CD4-positive, alpha-beta T cell treated with Interleukin-4 for 4 hours (primary cell): ENCODE measurements at places on chromosomes 16 and 17.

DNA sequence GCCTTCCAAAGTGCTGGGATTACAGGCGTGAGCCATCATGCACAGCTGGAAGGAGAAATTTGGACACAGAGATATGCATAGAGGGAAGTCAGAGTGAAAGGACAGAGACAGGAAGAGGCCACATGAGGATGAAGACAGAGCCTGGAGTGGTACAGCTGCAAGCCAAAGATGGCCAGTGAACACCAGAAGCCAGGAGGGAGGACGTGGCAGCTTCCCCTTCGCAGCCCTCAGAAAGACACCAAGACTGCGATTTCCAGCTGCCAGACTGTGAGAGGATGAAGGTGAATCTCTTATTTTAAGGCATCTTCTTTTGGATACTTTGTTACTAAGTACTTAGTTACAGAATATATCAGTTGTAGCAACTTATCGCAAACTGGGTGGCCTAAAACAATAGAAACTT, 60.5 kb upstream of the PLCG2 start:
- DNase-seq = peak; percentile 11

DNA sequence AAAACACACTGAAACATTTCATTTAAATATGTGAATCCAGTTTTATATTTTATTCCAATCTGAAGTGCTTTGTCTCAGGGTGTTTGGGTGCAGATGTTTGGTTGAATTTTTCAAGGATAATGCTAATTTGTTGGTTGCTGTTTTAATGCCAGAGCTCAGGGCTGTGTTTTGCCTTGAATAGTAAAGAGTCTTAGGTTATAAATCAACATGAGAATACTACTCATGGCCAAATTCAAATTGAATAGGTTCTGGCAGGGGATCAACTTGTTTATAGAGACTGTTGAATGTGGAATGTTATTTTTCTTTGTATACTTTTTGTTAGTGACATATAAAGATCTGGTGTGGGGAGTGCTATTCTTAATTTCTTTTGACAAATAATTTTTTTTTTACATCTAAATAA, 18.8 kb downstream of the TOM1L1 start:
- DNase-seq = no peak

DNA sequence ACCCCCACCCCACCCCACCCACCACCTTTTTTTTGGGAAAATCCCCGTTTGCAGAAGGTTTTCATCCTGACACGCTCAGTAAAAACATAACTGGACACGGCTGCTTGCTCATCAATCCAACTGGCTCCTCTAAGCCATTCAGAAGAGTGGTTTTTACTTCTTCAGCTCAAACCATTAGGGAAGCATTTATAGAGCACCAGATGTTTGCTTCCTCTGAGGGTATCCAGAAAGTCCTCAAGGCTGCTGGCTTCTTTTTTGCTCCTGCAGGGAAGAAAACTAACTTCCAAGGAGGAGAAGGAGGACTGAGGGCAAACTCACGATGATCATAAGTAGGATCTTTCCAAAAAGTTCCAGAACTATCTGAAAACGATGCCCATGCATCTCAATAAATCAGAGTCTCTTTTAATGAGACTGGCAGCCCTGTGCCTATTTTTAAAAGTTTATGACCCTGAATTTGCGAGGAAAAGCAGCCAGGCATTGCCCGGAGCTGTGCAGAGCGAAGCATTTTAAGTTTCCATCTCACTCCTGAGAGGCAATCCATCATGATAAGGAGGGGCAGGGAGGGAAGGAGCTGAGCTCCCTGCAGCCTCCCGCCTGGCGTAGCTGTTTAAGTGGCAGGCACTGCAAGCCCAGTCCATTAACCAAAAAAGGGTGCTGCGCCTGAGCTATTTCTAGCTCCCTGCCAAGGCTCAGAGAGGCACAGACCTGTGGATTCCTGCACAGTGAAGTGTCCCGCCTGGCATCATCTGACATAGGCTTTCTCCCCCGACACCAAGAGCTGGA, 146.3 kb upstream of the FOXF1 start:
- no peak for DNase-seq

DNA sequence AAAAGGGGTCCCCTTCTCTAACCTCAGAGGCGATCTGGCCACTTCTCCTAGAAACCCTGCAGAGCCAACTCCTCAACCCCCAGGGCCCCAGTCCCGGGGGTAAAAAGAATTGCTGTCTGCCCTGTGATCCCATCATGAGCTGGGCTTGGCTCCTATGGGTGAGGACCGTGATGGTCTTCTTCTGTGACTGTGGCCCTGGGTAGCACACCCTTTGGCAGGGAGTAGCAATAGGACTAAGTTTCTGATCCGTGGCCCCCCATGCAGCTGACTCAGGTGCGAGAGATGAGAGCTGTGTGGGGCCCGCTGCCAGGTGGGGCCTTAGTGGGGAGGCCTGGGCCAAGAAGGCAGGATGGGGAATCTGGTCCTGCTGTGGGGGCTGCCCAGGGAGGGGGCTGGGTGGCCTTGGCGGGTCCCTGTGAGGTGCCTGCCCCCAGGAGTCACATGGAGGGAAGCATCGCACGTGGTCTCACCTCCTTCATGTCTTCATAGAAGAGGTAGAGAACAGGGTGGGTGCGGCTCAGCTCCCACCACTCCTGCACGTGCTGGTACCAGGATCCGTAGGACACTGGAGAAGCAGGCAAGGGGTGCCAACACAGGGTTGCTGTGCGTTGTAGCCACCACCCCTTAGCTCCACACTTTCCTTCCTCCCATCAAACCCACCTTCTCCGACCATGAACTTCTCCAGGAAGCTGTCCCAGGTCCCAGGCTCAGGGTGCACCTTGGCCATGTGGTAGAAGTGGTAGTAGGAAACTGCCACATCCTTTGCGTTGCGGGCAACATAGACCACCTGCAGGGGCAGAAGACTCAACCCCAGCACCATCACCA, 3.3 kb downstream of the SULT1A1 start:
- DNase-seq = no peak

GRCh38 chr16:87306516-87306915, 10.7 kb downstream of the C16orf95 start:
- no peak for DNase-seq

GRCh38 chr17:59893676-59894100, 767 bp downstream of the RPS6KB1 start:
- DNase-seq = no peak

DNA sequence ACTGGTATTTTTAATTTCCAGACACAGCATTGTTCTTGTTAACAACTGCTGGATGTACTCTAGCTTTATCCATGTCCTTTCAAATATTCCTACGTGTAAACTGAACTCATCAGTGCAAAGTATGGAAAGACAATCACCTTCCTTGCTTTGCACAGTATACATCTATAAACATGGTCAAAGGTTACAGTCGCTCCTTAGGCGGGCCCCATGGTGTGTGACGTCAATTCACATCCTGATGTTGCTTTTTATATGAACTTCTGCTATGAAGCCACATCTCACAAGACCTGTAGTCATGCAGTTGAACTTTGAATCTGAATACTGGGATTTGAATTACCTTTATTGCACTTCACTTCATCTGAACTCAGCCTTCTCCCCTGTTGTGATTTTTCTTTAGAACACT, 447.6 kb upstream of the PSMD7 start:
- no peak for DNase-seq

DNA sequence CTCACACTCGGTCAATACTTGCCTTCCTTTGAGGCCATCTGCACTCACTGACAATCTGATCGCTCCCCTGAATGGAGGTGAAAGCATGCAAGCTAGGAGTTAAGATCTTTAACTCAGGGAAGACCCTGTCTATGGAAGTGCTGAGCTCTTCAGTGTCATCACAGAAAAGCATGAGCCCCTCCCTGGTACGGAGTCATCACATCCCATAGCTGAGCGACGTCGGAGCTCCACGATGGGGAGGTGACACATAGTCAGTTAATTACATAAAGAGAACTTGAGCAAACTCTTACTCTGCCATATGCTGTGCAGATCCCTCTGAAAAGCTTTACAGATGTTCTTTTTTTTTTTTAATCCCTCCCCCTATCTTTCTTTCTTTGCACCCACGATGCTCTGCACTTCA, 463.2 kb downstream of the WWOX start:
- no peak for DNase-seq

DNA sequence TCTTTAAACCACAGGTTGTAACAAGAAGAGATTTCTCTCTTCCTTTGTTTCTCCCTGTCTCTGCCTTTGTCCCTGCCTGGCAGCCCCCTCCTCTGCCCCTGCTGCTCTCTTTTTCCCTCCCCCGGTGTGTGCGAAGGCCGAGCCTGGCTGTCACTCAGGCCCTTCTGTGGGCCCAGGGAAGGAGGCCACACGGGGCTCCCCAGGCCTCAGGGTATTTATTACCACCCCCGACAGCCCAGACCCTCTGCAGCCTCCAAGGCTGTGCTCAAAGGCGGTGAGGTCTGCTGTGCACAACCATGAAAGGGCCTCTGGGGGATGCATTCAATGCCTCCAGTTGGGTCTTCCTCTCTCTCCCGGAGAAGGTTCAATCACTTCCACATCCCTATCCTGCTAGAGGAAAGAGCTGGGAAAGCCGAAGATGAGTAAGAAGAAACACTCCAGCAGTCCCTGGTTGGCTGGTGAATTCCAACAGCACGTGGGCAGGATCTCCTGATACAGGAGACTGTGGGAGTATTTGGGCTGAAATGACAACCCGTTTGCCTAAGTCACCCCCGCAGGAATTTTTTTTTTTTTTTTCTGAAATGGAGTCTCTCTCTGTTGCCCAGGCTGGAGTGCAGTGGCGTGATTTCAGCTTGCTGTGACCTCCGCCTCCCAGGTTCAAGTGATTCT, 34.2 kb downstream of the ZNF423 start:
- no peak for DNase-seq

- DNase-seq = no peak
These were observed 76.0 kb upstream of the RBBP6 start for GRCh38 chr16:24463196-24463945.

DNA sequence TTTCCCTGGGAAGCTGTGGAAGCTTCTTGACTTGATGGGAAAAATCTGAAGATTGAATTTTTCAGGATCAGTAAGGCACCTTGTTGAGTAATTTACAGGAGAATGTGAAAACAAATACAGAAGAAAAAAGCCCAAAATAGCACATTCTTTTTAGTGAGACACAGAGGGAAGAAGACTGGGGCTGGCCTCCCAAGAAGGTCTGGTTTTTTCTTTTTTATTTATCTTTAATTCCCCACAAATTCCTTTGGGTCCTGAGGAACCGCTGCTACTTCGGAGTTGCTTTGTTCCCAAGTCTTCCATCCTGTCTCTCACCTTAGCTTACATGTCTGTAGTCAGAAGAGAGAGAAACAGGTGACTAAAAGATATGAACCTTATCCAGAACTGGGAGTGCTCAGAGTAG, 166.6 kb upstream of the NOG start:
- DNase-seq = no peak

DNA sequence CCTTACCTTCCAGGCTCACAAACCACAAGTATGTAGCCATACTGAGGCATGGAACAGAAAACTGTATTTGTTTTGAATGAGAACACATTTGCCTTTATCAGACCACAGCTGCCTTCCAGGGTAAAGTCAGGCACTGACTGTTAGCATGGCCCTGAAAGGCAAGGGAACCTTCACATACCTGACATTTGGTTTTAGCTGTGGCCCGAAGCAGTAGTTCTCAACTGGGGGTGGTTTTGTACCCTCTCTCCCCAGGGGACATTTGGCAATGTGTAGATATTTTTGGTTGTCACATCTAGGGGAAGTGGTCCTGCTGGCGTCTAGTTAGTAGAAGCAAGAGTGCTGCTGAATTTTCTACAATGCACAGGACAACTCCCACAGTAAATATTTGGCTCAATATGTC, 9.2 kb downstream of the HERPUD1 start:
- no peak for DNase-seq

- no peak for DNase-seq
These were observed 11.9 kb downstream of the GSE1 start for GRCh38 chr16:85625053-85625452.

DNA sequence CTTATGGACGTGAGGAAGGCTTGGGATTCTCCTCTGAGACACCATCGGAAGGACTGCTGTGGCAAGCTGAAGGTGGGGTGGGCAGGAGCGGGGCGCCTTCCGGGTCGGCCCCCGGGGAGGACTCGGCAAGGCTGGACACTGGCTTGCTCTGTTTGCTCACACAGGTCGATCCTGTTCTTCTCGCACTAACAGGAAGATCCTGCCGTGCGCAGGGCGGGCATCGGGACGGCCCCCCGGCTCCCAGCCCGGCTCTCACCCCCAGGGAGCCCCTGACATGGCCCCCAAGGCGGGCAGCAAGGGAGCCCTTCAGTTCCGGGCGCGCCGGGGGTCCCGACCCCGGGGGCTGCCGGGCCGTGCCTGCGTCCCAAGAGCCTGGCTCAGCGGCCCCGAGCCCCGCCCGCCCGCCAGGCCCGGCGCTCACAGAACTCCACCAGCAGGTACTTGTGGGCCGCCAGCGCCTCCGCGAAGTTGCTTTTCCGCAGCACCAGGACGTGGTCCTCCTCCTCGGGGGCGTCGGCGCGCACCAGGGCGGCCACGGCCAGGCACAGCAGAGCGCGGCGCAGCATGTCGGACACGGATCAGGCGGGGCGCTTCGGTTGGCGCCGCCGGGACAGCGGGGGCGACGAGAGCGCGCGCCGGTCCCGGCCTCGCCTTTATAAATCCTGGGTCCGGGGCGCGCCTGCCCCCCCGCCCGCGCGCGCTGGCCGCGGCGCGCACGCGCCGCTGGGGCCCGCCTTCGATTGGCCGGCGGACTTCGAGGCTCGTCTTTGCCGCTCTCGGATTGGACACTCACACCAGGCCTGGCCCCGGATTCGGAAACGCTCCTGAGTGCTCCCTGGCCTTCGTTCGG, at the start of gene P4HB:
Gene P4HB (minus strand): TSS at position 630 of the 850 bp plus-strand sequence. CDS start 64 bp downstream, at position 566.
- no peak for DNase-seq

DNA sequence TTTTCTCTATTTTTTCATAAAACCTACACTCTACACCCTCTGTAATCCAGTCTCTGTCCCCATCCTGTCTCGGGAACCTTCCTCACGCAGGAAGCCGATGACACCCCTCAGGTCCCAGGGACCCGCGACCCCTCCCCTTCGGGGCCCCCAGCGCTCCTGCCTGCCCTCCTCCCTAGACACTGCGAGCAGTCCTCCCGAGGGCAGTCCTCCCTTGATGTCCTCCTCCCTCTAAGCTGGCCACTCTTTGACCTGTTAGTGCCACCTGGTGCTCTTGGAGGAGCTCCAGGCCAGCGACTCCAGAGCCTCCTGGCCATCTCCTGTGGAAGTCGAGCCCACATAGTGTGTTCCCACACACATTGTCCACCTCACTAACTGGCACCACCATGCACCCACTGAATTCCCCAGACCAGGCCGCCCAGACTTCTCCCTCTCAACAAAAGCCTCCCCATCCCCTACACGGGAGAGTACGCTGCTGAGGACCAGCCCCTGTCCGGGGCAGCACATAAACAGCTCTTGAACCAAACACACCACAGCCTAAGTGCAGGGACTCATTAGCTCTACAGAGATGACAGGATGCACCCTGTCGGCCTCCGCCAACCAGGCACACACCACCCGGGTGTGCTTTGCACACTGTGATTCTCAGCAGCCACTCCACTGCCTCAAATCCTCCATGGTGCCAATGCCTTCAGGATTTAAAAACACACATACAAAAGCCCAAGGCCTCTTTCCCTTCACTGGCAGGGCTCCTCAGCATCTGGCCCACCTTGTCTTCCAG, 9.3 kb downstream of the OSBPL7 start:
- no peak for DNase-seq
